ENCODE measurements at places on chromosomes 16 and 17.

GRCh38 chr16:19315889-19316433 lies 30.4 kb downstream of the CLEC19A start:
- DNase-seq: no peak

DNA sequence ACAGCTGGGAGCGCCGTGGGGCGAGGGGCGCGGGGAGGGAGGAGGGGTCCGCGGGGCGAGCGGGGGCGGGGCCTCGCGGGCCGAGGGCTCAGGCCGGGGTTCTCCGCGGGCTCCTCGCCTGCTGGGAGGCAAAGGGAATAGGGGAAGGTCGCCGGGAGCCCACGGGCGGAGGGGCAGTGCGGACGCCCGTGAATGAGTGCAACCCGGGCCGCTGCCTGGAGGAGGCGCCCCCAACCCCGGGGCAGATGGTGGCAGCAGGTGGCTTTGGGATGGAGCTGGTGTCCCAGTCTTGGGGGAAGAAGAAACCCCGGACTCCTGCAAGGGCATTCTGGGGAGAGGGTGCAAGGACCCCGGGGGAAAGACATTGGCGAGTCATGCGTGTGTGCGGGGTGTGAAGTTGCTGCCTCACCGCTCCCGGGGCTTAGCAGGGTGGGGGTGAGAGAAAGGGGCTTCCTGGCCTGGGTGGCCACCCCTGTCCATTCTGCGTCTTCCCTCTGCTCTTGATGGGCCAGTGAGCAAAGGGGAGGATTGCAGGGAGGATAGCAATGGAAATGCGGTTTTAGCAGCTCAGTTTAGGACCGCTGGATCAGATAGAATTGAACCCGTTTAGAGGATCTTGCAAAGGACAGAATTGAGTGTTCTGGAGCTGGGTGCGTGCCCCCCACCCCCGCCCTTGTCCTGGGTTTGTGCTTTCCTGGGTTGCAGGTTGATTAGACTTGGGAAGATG lies 526 bp downstream of the KIAA0513 start:
- DNase-seq: peak; percentile 34

- DNase-seq: no peak
Measured at GRCh38 chr16:10031473-10031872, 150.8 kb downstream of the GRIN2A start.

DNA sequence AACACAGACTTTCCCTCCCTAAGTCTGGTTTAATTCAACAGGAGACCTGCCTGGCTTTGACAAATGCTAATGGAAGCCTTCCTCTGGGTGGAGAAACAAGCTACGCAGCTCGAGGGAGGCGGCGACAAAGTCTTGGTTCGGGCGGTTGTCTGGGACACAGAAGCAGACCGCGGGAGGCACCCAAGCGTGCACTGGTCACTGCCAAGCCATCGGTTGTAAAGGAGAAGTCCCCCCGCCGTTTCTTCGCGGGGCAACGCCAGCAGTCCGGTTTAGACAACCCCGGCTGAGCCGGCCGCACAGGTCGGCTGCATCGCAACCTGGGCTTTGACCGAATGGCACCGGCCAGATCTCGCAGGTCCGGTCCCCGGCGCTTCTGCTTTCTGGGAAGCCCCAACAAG lies 586 bp downstream of the GLYR1 start:
- DNase-seq: peak; percentile 77

- DNase-seq: peak; percentile 55
Measured at GRCh38 chr17:609232-609810, 105.3 kb downstream of the VPS53 start.

DNA sequence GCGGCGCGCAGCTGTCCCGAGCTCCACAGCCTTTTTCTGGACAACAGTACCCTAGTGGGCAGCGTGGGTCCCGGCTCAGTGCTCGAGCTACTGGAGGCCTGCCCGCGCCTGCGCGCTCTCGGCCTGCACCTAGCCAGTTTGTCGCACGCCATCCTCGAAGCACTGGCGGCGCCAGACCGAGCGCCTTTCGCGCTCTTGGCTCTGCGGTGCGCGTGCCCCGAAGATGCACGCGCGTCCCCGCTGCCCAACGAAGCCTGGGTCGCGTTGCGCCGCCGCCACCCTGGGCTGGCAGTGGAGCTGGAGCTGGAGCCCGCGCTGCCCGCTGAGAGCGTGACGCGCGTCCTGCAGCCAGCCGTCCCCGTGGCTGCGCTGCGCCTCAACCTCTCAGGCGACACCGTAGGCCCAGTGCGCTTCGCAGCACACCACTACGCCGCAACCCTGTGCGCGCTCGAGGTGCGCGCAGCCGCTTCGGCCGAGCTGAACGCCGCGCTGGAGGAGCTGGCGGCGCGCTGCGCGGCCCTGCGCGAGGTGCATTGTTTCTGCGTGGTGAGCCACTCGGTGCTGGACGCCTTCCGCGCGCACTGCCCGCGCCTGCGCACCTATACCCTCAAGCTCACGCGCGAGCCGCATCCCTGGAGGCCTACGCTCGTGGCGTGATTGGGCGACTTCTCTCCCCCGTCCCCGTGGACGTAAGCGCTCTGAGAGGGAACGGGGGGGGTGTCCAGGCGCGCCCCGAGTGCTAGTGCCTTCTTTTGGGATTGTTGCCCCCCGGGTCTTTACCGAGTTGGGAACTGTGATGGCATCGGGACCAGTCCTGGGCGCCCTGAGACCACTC lies 1.2 kb upstream of the HSF4 start:
- peak; percentile 54 for DNase-seq

DNA sequence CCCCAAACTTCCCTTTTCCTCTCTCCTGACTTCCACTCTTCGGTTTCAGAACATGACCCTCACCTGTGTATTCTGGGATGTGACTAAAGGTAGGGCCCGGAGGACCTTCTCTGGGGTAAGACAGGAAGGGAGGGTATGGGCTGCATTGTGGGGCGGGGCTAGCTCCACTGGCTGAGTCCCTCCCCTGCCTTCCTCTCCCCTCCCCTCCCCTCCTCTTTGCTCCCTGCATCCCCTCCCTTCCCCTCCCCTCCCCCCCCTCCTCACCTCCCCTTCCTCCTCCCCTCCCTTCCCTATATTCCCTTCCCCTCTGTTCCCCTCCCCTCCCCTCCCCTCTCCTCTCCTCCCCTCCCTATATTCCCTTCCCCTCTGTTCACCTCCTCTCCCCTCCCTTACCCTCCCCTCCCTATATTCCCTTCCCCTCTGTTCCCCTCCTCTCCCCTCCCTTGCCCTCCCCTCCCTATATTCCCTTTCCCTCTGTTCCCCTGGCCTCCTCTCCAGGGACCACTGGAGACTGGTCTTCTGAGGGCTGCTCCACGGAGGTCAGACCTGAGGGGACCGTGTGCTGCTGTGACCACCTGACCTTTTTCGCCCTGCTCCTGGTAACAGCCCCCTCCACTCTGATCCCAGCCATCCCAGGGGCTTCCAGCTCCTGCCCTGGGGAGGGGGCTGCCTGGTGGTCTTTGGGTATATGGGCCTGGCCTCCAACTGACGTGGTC lies 11.8 kb downstream of the ADGRG3 start:
- DNase-seq: no peak

DNA sequence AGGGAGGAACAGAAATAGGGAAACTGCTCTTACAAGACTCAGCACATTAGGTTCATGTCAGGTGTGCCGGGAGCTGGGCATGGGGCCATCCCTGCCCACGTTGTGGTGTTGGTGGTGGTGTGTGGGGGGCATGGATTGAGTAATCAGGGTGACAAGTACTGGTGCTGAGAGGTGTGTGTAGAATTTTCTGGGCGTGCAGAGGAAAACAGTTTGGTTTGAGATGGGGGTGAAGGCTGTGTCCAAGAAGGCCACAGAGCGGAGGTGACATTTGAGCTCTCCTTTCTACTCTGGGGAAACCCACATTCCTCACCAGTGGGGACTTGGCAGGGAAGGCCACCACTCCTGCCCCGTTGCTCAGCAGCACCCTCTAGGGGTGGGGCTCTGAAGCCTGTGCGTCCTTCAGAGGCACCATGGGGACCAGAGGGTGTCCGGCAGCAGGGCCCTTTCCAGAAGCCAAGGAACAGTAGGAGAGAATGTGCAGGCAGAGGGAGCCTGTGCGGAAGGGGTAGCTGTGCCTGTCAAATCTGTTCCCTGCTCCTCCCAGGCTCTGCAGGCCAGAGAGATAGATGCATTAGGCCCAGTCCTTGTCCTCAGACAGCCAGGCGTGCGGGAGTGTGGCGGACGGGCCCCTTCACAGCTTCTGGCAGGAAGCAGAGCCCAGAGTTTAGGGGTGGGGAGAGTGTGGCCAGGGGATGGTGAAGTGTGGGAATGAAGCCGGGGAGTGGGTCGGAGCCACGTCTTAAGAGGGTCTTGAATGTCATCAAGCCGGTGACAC lies 48.7 kb upstream of the GSE1 start:
- no peak for DNase-seq

GRCh38 chr17:72977771-72978417 lies 114.6 kb downstream of the SLC39A11 start:
- no peak for DNase-seq

DNA sequence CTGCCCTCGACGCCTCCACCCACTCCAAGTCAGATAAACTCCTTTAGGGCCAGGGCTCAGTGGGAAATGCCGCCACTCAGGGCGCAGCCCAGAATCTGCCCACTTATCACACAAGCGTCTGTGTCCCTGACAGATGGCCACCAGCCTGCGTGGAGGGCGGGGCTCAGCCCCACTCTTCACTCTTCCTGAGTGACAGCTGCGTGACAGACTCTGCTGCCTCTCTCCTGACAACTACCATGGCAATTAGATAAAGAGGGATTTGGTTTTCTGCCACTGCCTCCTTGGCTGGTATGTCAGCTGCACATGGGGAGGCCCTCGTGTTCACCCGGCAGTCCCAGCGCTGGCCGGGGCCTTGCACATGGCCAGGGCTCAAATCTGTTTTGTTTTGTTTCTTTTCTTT lies 96.2 kb downstream of the RTN4RL1 start:
- DNase-seq: no peak

DNA sequence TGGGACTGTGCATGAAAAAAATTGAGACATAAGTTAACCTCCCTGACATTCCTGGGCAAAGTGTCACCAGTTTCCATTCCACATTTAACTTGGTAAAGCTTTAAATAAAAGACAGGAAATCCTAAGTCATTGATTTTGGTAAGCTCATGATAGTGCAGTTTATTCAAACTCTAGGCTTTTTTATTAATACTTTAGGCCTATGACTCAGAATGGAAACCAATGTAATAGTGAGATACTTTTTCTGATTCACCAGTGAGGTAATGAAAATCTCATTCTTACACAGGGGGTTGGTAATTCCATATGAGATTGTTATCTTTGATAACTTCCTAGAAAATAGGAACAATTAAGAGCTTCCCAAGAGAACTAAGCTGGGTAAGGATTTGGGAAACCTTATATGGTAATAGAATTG lies 91.1 kb downstream of the NLK start:
- DNase-seq: peak; percentile 29

DNA sequence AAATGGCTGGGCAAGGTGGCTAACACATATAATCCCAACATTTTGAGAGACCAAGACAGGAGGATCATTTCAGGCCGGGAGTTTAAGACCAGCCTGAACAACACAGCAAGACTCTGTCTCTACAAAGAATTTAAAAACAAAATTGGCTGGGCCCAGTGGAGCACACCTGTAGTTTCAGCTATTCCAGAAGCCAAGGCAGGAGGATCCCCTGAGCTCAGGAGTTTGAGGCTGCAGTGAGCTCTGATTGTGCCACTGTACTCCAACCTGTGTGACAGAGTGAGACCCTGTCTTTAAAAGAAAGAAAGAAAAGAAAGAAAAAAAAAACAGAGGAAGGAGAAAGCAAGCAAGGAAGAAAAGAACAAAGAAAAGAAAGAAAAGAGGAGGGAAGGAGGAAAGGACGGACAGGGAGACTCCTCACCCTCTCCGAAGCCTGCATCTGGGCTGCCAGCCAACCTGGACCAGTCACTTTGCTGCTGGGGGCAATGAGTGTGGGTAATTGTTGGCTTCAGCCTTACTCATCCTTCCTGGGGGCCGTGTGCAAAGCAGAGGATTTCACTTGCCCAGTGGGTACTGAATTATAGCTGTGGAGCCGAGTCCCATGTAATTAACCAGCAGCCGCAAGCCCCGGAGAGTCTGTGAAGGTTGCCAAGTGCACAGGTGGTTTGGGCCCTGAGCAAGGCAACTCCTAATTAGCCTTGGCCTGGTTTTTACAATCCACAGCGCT lies 6.7 kb upstream of the MT4 start:
- DNase-seq: peak; percentile 42

GRCh38 chr17:44376124-44376523 lies 12.5 kb upstream of the FAM171A2 start:
- peak; percentile 35 for DNase-seq

DNA sequence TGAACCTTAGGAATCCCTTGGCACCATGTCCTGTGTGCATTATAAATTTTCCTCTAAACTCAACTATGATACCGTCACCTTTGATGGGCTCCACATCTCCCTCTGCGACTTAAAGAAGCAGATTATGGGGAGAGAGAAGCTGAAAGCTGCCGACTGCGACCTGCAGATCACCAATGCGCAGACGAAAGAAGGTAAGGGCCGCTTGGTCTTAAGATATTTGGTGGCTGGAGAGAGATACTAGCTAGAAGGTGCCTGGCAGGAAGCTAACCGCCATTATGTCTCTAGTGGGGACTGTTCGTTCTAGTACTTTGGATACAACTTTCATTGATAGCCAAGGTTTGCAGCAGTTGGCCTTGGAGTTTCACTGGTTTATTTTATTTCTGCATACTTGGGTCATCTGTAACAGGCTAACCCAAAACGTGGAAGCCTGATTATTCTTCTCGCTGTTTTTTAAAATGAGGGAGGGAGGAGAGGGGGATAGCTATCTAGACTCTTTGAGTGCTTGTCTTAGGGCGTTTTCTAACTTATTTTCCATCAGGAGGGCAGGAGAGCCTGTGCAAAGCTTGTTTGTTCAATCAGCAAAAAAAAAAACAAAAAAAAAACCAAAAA lies 1.3 kb downstream of the RBBP6 start:
- DNase-seq: peak; percentile 55

GRCh38 chr16:5062790-5063765 lies 2.7 kb downstream of the C16orf89 start:
- no peak for DNase-seq

DNA sequence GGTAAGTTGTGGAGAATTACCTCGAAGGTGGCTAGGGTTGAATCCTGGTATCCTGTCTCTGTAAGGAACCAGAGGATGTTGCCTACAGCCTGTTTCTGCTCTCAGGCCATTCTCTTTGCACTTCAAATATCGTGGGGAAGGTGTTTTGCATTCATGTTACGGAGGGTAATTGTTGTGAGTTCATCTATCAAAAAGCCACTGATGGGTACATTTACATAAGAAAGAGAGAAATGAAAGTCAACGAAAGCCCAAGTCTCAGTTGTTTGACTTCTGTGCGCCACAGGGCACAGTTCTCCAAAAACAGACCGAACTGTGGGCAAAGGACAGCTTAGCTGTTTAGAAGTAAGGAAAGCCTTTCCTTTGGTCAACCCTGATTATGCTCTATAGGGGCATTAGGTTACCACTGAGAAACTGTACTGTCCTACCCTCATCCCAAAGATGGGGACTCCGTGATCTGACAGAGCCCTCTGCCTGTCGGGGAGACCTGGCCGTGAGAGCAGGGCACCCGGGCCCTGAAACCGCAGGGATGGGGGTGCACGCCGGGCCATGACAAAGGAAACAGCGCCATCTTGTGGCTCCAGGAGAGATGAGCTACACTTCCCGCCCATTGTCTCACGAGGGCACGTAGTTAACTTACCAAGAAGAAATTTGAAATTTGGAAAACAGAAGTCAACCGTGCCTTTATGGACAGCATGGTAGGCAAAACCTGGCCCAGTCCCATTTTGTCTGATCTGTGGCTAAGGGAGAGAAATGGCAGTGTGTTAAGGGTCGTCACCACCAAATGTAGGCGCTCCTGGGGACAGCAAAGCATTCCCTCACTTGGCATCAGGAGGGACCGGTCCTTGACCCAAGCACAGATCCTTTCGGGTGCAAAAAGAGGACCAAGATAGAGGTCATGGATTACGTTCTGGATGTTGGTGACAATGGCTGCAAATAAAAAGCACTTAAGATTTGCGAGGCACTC lies 74.5 kb upstream of the DYNLRB2 start:
- DNase-seq: peak; percentile 82
